ENCODE measurements at places on chromosomes 11 and 22. TPM values are rescaled to one million over a fixed set of nuclear protein-coding genes. Genes with fewer than 3 reads are reported as not detected.

Gene KCTD21
- 8.0 TPM for total RNA-seq

GRCh38 chr22:24319451-24319850 is 48.8 kb downstream of the SPECC1L start:
- DNase-seq = no peak
- no peak overlapping the region for H3K4me3 ChIP-seq
- H3K36me3 ChIP-seq = no peaks in the 10 kb centered on the region
- no peaks in the 10 kb centered on the region for H3K4me1 ChIP-seq
- no peaks in the 10 kb centered on the region for H3K27me3 ChIP-seq
- no peak overlapping the region for H3K27ac ChIP-seq

- no peak overlapping the region for H3K27ac ChIP-seq
- H3K36me3 ChIP-seq = no peaks in the 10 kb centered on the region
- no peaks in the 10 kb centered on the region for H3K27me3 ChIP-seq
- H3K4me1 ChIP-seq = peaks cover 3% of the 10 kb centered on the region
- H3K4me3 ChIP-seq = no peak overlapping the region
These were observed 47.9 kb upstream of the RAB1B start for GRCh38 chr11:66220566-66220935.

GRCh38 chr11:62770778-62771143 is 435 bp upstream of the TAF6L start:
- H3K27me3 ChIP-seq = no peaks in the 10 kb centered on the region
- H3K36me3 ChIP-seq = peaks cover 36% of the 10 kb centered on the region
- H3K4me3 ChIP-seq = peak overlapping the region; percentile 71
- H3K27ac ChIP-seq = peak overlapping the region; percentile 89
- DNase-seq = peak; percentile 20

DNA sequence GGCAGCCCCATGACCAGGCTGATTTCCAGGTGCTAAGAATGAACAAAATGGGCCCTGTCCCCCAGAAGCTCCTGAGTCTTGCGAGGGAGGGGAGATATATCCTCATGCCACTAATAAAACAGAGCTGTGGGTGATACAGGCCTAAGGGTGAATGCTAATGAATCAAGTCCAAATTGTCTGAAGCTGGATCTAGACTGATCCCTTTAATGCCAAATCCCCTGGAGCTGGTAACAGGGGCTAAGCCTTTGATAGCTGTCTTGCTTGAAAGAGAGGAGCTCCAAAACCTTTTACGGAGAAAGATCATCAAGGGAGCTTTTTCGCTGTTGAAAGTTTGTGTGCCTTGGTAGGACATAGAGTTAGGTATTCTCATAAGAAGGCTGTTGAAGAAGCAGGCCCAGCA is 79.7 kb downstream of the PPFIBP2 start:
- DNase-seq = no peak
- H3K27me3 ChIP-seq = no peaks in the 10 kb centered on the region
- peaks cover 32% of the 10 kb centered on the region for H3K4me1 ChIP-seq
- H3K36me3 ChIP-seq = no peaks in the 10 kb centered on the region
- H3K27ac ChIP-seq = no peak overlapping the region
- no peak overlapping the region for H3K4me3 ChIP-seq

- H3K27me3 ChIP-seq = no peaks in the 10 kb centered on the region
- no peak overlapping the region for H3K4me3 ChIP-seq
- DNase-seq = no peak
- H3K36me3 ChIP-seq = no peaks in the 10 kb centered on the region
- H3K27ac ChIP-seq = no peak overlapping the region
- H3K4me1 ChIP-seq = no peaks in the 10 kb centered on the region
These were observed 569.5 kb downstream of the METTL15 start for GRCh38 chr11:28677721-28678120.

Measured in tibial nerve (tissue), 4 donors.